ENCODE measurements at places on chromosomes 2 and 18.

DNA sequence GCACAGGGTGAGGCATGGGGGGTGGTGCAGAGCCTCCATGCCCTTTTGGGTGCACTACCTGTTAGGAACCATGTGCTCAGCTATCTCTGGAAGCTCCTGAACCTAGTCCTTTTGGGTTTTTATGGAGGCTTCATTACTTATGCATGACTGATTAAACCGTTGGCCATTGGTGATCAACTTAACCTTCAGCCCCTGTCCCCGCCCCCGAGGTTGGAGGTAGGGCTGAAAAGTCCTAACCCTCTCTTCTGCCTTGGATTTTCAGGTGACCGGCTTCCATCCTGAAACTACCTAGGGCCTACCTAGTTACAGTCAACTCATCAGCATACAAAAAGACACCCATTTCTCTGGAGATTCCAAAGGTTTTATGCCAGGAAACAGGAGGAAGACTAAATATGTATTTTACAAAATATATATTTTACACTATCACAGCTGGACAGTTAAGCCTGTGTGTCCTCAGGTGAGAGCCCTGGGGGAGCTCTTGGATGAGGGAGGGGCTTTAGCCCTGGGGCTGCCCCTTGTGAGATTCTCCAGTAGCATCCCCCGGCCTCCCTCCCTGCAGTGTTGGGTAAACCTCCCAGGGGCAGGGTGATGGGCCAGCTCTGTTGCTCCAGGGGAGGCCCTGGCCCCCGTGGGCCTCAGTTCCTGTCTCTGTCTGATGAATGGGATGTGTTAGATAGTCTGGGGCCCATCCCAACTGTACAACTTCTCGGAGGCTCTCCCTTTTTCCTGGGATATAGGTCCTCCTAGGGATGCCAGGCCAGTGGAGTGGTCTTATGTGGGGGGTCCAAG is 24.1 kb downstream of the GLI2 start:
- no peak for DNase-seq

DNA sequence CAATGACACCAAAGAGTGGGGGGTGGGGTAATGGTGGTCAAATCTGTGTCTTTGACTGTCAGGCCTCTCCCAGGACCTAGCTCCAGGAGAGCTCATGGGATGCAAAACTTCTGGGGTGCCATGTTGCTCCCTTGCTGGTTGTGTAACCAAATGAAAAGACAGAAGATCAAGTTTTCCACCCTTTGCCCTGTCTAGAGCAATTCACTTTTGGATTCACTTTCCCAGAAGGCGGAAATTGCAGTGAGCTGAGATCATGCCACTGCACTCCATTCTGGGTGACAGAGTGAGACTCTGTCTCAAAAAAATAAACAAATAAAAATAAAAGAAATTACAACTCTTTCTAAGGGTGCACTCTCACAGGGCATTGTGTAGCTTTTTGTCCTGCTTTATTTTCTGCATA is 34.9 kb upstream of the PLA2R1 start:
- DNase-seq = no peak

GRCh38 chr2:234457421-234457820 is 39.5 kb downstream of the ARL4C start:
- no peak for DNase-seq

DNA sequence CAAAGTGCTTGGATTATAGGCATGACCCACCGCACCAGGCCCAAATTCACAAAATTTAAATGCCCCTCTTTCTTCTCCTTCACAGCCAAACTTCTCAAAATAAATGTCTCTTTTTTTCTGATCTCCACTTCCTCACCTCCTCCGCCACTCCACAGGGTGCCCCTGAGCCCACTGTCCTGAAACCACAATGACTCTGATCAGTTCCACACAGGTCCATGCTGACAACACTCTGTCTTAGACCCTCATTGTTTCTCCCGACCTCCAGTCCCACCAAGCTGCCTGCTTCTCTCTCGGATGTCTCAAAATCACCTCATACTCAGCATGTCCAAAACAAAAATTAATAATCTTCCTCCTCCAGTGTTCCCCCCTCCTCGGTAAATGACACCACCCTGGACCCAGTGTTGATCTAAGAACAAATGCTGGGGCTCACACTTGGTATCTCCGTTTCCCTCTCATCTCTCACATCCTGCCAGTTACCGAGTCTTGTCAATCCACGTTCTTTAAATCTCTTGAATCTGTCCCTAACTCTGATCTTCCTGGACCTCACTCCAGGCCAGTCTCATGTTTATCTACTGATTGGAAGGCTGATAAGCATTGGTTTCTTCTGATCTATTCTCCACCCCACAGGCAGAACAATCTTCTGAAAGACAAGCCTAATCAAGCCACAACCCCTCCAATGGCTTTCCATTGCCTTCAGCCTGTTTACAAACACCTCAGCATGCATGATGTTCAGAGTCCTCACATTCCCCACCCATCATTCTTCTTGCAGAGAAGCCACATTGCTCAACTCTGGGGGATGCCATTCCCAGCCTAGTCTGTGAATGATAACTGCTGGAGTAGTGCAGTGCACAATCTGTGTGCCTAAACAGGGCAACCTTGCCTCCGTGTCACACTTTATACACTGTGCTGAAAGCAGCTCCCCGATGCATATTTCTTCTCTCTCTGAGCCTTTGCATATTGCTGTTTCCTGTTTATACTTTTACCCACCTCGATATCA is 12.4 kb upstream of the ANKRD44 start:
- peak; percentile 29 for DNase-seq

DNA sequence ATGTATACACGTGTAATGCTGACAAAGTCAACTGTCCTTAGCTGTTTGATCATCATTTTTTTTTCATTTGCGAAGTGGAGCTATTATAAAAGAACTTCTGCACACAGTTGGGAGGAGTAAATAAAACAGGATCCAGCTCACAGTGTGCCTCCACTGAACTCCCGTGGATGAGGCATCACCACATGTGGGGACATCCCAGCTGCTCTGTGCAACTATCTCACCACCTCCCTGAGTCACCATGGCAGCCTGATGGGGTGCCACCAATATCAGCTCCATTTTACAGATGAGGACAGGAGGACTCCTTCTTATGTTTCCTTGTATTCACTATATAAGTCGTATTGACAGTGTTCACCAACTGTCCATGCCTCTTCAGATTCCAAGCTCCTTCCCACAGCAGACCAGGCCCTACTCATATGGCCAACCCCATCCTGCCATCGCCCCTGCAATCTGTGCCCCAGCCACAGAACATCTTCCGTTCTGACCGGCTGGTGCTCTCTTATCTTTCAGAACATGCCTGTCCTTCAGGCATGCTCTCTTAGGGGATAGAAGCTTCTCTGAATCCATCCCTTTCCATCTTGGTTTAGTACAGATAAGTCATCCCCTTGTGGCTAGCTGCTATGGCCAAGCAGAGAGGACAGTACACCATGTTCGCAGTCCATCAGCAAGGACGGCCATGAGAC is 288.1 kb downstream of the RNF144A start:
- no peak for DNase-seq

GRCh38 chr2:207731138-207731537 is 19.7 kb downstream of the CCNYL1 start:
- no peak for DNase-seq

DNA sequence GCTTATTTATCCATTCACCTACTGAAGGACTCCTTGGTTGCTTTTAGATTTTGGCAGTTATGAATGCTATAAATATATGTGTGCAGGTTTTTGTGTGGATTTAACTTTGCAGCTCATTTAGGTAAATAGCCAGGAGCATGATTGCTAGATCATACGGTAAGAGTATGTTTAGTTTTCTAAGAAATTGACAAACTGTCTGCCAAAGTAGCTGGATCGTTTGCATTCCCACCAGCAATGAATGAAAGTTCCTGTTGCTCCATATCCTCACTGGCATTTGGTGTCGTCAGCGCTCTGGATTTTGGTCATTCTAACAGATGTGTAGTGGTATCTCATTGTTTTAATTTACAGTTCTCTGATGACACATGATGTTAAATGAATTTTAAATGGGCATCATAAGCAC is 8.7 kb upstream of the DIPK1C start:
- DNase-seq = no peak

GRCh38 chr2:46923041-46923528 is 7.5 kb upstream of the MCFD2 start:
- no peak for DNase-seq

DNA sequence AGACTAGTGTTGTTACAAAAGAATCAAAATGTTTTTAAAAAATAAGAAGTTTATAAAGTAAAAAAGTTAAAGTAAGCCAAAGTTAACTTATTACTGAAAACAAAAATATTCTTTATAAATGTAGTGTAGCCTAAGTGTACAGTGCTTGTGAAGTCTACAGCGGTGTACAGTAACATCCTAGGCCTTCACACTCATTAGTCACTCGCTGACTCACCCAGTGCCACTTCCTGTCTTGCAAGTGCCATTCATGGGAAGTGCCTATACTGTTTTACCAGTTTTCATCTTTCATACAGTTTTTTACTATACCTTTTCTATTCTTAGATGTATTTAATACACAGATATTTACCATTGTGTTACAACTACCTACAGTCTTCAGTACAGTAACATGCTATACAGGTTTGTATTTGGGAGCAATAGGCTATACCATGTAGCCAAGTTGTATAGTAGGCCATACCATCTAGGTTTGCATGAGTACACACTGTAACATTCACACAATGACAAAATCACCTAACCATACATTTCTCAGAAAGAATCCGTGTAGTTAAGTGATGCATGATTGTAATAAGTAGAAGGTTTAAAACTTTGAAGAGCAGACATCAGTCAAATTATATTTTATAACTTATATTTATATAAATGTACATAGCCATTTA is 13.4 kb downstream of the SERPINB7 start:
- no peak for DNase-seq

DNA sequence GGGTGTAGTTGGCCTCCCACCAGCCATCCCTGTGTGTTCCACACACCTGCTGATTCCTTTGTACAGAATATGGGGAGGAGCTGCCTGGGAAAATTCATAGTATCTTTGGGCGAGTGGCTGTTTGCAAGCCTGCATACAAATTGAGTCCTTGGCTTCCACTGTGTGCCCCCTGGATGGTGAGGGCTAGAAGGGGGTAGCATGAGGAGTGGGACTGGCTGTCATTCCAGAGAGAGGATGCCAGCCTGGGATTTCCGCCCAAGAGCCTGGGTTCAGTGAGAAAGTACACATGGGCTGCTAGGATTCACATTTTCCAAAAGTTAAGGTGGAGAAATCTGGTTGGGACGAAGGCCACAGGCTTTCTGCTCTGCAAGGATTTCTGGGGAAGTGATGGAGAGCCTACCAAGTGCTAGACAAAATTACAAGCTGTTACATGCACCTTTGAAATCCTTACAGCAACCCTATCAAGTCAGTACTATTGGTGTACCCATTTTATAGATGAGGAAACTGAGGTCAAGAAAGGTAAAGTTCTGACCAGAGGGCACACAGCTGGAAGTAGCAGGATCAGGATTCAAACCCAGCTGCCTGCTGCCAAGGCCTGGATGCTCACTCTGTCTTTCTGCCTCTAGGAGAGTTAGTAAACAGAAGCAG is 606 bp upstream of the TOGARAM2 start:
- DNase-seq = no peak

GRCh38 chr18:9715088-9715343 is 6.9 kb downstream of the RAB31 start:
- no peak for DNase-seq

- peak; percentile 73 for DNase-seq
Observed at GRCh38 chr2:42770288-42771131, 6.6 kb upstream of the OXER1 start.

DNA sequence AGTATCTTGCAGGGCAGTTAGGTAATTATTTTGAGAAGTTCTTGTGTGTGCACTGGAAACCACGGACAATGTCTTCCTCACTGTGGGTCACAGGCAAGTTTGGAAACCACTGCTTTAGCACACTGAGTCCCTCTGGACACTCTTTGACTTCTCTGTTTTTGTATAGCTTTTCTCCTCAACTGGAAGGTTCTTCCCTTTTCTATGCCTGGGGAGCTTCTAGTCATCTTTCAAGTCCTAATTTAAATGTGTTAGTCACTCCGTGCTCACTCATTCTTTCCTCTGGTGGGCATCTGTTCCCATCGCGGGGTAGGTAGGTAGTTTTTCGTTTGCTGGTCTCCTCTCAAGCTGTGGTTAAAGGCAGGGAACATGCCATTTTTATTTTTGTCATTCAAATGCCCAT is 32.1 kb downstream of the E2F6 start:
- no peak for DNase-seq

GRCh38 chr2:239661334-239662312 is 260.8 kb upstream of the HDAC4 start:
- no peak for DNase-seq

- no peak for DNase-seq
Observed at GRCh38 chr2:53609551-53609950, 158.1 kb upstream of the CHAC2 start.

DNA sequence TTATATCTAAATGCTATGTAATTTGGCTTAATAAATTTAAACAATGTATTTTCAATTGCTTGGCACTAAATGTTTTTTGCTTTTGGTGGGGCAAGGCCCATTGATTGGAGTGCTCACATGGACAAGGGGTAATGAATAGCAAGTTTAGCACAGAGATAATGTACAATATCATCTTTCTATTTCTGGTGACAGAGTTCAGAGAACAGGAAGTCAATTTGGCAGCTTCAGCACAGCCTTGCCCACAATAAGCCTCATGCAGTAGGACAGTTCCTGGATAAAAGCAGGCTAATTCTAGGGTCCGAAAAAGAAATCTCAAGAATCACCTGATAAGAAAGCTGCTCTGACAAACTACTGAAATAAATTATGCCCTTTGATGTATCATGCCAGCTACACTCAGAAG is 443.9 kb upstream of the FSHR start:
- no peak for DNase-seq

GRCh38 chr18:44841221-44841620 is 160.5 kb downstream of the SETBP1 start:
- DNase-seq = no peak

- DNase-seq = no peak
Observed at GRCh38 chr2:55916473-55917049, 7.0 kb downstream of the EFEMP1 start.

DNA sequence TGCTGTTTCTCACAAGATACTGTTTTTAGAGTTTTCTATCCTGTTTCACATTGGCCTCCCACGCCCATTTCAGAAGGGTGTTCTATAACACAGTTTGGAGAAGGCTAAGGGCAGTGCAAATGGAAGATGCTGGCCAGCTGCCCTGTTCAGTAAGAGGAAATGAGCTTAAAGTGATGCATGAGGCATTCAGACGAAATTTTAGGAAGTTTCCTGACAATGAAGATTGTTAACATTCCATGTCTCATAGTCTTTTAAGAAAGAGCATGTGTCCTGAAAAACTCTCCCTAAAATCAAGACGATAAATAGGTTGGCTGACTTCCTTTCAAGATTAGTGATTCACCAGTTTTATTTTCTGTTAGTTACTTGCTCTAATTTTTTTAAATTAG is 484.2 kb upstream of the NRP2 start:
- DNase-seq = no peak
